ENCODE measurements at places on chromosomes 1 and 21. TPM values are rescaled to one million over a fixed set of nuclear protein-coding genes. Genes with fewer than 3 reads are reported as not detected.

- no peak overlapping the region for H3K4me3 ChIP-seq
- no peaks in the 10 kb centered on the region for H3K36me3 ChIP-seq
- H3K4me1 ChIP-seq, result no peaks in the 10 kb centered on the region
- no peaks in the 10 kb centered on the region for H3K27me3 ChIP-seq
Measured at GRCh38 chr1:184101571-184101970, 50.0 kb downstream of the TSEN15 start.

DNA sequence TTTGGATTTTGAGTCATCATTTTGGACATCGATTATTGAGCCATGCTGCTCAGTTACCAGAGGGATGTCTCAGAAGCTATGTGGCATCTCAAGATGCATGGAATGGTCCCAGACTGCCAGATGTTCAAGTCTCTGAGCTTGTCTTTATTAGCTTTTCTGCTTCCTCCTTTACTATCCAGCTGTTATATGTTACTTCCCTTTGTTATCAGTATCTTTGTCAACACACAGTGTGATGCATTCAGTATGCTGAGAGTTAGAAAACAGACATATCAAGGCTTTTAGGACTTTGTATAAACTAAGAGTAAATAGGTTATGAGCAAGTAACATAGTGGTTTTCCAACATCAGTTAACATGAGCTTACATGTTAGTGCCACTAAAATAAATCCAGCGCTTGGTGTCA lies 474.5 kb downstream of the DSCAM start:
- no peak overlapping the region for H3K4me3 ChIP-seq
- H3K27me3 ChIP-seq, result no peaks in the 10 kb centered on the region
- no peak for DNase-seq

DNA sequence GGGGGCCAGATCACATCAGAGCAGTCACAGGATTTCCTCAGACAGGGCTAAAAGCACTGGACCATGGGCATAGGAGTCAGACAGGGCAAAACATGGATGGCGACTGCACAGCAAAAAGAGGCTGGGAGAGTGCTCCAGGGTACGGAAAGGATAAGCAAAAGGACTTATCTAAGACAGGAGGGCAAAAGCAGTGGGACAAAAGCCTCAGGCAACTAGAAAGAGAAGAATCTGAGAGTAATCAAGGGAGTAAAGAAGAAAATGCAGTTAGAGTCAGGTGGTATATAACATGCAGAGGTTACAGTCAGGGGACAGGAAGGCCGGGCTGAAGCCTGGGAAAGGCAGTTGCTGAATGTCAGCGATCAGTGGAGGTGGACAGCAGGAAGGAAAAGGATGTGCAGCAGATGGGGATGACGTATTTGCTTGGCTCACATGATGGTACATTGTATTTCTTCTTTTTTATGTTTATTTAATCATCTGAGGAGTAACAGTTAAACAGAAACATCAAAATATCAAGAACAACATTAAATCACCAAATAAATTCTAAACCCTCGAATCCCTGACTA lies 63.1 kb upstream of the CNN3 start:
- H3K4me1 ChIP-seq, result no peaks in the 10 kb centered on the region
- DNase-seq, result no peak
- H3K27me3 ChIP-seq, result no peaks in the 10 kb centered on the region
- no peak overlapping the region for H3K4me3 ChIP-seq
- no peak overlapping the region for H3K27ac ChIP-seq

DNA sequence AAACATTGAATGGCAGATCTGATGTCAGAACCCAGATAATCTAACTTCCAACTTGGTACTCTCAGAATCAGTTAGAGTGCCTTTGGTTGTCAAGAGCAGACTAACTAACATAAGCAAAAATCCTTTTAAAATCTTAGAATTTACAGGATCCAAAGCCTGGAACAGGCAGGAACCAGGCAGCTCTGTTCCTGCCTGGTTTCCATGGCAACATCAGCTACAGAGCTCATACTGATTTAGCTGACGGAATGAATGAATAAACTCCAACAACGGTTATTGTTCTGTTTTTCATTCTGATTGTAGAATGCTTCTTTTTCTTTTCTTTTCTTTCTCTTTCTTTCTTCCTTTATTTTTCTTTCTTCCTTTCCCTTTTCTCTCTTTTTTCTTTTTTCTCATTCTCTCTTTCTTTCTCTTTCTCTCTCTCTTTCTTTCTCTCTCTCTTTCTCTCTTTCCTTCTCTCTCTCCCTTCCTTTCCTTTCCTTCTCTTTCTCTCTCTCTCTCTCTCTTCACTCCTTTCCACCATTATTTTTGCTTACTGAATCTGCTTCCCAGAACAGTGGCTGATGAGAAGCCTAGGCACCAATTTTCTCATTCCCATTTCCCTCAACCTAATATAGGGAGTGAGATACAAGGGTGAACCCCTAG lies 121.6 kb downstream of the RGS7 start:
- H3K4me1 ChIP-seq, result no peaks in the 10 kb centered on the region
- DNase-seq, result no peak
- no peak overlapping the region for H3K27ac ChIP-seq
- H3K4me3 ChIP-seq, result no peak overlapping the region
- no peaks in the 10 kb centered on the region for H3K27me3 ChIP-seq
- no peaks in the 10 kb centered on the region for H3K36me3 ChIP-seq

GRCh38 chr1:247435030-247435758 lies 19.2 kb downstream of the NLRP3 start:
- H3K4me3 ChIP-seq, result no peak overlapping the region
- H3K4me1 ChIP-seq, result no peaks in the 10 kb centered on the region
- no peaks in the 10 kb centered on the region for H3K27me3 ChIP-seq
- DNase-seq, result no peak

DNA sequence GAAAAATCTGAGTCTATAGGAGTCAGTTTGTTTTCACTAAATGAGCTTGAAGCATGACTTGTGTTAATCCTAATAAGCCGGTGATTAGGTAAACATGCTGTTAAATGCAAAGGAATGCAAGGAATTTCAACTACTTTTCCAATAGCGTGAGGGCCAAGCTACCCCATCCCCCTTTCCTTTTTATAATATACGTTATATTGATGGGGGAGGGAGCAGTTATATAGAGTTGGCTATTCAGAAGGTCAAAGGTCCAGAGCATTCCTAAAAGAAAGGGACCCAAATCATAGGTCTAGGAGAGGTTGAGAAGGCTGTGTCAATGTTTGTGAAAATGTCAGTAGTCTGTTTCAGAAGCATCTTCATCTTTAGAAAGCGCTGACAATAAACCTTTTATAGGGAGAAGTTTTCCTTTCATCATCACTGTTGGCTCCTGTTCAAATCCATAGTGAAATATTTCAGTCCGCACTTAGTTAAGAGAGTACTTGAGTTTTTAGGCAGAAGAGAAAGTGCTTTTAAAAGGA lies 3.8 kb downstream of the CCN1 start:
- DNase-seq, result no peak
- H3K36me3 ChIP-seq, result no peaks in the 10 kb centered on the region
- no peaks in the 10 kb centered on the region for H3K4me1 ChIP-seq
- no peak overlapping the region for H3K27ac ChIP-seq
- H3K4me3 ChIP-seq, result no peak overlapping the region

DNA sequence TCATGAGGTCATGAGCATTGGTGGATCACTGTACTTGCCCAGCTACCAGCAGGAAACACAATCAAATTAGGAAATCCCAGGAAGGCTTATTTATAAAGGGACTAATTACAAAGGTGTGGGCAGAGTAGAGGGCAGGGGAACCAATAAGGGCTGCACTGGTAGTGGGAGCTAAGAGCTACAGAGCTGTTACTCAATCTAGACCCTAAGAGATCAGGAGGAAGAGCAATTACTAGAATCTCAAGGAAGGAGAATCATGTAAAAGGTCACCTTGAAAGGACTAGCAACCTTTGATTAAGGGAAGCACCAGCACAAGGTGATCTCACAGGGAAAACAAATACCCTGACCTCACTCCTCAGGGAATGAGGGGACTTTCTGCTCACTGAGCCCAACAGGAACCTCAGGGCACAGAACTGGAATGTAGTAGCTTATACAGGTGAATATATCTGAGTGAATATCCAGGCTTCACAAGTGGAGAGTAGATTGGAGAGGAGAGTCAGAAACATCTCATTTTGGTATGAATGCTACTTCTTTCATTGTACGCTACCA lies 66.8 kb downstream of the SAMSN1 start:
- H3K36me3 ChIP-seq, result no peaks in the 10 kb centered on the region
- H3K4me3 ChIP-seq, result no peak overlapping the region
- H3K4me1 ChIP-seq, result no peaks in the 10 kb centered on the region
- H3K27ac ChIP-seq, result no peak overlapping the region

GRCh38 chr1:23421753-23422240 lies 2.8 kb downstream of the TCEA3 start:
- no peaks in the 10 kb centered on the region for H3K4me1 ChIP-seq
- peak overlapping the region; percentile 83 for H3K27ac ChIP-seq
- no peak for DNase-seq
- H3K4me3 ChIP-seq, result no peak overlapping the region
- H3K36me3 ChIP-seq, result no peaks in the 10 kb centered on the region
- no peaks in the 10 kb centered on the region for H3K27me3 ChIP-seq

DNA sequence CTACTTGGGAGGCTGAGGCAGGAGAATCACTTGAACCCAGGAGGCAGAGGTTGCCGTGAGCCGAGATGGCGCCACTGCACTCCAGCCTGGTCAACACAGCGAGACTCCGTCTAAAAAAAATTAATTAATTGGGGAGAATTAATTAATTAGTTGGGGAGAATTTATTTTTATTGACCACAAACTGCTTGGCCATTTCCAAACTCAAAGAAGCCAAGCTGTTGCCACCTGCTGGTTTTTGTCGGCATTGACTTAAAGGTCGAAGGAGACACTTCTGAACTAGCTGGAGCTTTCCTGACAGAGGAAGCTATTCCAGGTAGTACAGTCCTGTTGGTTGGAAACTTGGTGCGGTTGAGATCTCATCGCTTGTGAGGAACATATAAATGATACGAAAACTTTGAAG lies 13.1 kb downstream of the MAP1LC3C start:
- H3K36me3 ChIP-seq, result no peaks in the 10 kb centered on the region
- no peak overlapping the region for H3K27ac ChIP-seq
- no peaks in the 10 kb centered on the region for H3K4me1 ChIP-seq
- DNase-seq, result no peak
- H3K27me3 ChIP-seq, result no peaks in the 10 kb centered on the region
- no peak overlapping the region for H3K4me3 ChIP-seq

DNA sequence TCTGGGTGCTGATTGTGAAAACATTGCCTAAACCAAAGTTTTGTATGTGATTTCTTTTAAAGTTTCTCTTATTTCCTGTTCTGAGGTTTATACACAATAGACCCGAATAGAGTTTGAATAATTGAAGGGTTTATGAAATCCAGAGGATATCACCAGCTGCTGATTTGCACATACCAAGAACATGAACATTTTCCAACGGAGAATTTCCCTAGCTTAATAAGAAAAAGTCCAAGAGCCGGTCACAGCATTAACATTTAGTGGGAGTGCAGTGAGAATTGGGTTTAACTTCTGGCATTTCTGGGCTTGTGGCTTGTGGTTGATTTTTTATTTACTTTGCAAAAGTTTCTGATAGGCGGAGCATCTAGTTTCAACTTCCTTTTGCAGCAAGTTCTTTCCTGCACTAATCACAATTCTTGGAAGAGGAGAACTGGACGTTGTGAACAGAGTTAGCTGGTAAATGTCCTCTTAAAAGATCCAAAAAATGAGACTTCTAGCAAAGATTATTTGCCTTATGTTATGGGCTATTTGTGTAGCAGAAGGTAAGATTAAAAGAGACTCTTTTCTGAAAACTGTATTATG lies at the start of gene CFH:
Gene CFH (plus strand): TSS at position 407 of the 579 bp plus-strand sequence. CDS start 75 bp downstream, at position 482.
- H3K4me3 ChIP-seq, result peak within 1 kb of the TSS; percentile 35
- no peaks in the 10 kb centered on the region for H3K27me3 ChIP-seq
- peak within 1 kb of the TSS; percentile 17 for H3K27ac ChIP-seq
- H3K36me3 ChIP-seq, result no peaks in the 10 kb centered on the region
- no peaks in the 10 kb centered on the region for H3K4me1 ChIP-seq

DNA sequence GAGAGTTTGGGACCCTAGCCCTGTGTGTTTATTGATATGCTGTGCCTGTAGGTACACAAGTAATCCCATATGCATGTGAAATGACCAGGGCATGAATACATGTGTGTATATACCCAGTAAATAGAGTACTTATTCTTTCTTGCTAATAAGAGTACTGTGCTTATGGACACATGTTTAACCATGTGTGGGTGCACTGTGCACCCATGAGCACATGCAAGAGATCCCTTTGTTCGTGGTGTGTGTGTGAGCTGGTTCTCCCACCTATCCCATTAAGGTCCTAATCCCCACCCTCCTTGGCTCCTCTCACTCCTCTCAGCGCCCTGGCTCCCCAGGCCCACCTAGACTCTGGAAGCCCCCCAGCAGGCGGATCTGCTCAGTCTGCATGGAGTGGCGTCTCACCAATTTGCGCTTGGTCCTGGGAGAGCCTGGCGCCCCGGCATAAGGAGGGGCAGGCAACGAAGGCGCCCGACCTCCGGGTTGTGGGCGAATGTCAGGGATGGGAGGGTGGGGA lies 2.2 kb upstream of the LIX1L start:
- no peaks in the 10 kb centered on the region for H3K36me3 ChIP-seq
- peak overlapping the region; percentile 84 for H3K27ac ChIP-seq
- peak overlapping the region; percentile 59 for H3K4me3 ChIP-seq
- no peaks in the 10 kb centered on the region for H3K27me3 ChIP-seq

The S100A3 gene
- not detected for total RNA-seq

The PRAMEF7 gene
- total RNA-seq, result not detected

The AGT gene
- total RNA-seq, result 47.3 TPM

The AKR7A3 gene
- 60.2 TPM for total RNA-seq

The AKNAD1 gene
- total RNA-seq, result not detected

The NBPF9 gene
- 25.9 TPM for total RNA-seq

Measured in Peyer's patch (tissue), 4 donors.